Ovary (tissue), 10 donors: ENCODE measurements at places on chromosomes 2 and 18. TPM values are rescaled to one million over a fixed set of nuclear protein-coding genes. Genes with fewer than 3 reads are reported as not detected.

Gene CPO
- total RNA-seq = not detected

Gene CAPN13
- total RNA-seq = 0.30 TPM

Gene PSD4
- 5.4 TPM for total RNA-seq

Gene SERPINB7
- not detected for total RNA-seq

Gene ACMSD
- total RNA-seq = not detected

Gene SCN3A
- 3.4 TPM for total RNA-seq

Gene TP53I3
- 15.6 TPM for total RNA-seq

Gene MSTN
- 0.13 TPM for total RNA-seq

Gene C2orf76
- total RNA-seq = 13.2 TPM

DNA sequence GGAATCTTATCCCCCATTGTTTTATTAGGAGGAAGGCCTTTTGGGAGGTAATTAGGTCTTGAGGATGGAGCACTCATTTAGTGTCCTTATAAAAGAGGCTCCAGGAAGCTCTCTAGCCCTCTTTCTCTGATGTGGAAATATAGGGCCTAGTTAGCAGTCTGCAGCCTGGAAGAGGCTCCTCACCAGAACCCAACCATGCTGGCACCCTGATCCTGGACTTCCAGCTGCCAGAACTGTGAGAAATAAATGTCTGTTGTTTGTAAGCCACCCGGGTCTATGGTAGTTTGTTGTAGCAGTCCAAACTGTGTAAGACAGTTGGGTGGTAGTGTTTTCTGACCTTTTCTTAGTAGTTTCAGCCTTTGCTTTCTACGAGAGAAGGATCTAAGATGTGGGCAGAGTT is 100.7 kb downstream of the KIAA1328 start:
- no peaks in the 10 kb centered on the region for H3K4me1 ChIP-seq
- no peak overlapping the region for H3K4me3 ChIP-seq
- H3K27me3 ChIP-seq = no peaks in the 10 kb centered on the region
- H3K27ac ChIP-seq = no peak overlapping the region

DNA sequence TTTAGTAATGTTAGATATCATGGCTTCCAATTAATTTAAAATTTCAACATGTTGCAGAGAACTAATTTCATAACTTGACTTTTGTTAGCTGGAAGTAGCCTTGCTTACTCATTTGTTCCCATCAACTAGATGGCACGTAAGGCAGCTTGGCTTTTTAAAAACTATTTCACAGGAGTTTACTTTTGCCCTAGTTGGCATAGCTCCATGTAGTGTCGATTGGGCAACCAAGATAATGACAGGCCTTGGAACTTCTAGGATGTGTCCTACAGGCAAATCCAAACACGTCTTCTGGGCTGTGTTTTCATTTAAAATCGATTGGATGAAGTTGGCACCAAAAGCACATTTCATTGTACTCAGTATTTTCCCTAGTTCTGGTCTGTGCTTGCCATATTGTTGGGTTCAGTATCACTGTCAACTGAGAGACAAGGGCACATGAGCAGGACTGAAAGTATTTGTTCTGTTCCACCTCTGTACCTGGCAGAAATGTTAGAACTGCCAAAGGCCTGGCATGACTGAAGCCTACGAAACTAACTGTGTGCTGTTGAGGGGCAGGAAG is 29.4 kb downstream of the HADHB start:
- H3K27me3 ChIP-seq = no peaks in the 10 kb centered on the region
- H3K4me1 ChIP-seq = peaks cover 9% of the 10 kb centered on the region
- no peak overlapping the region for H3K4me3 ChIP-seq
- DNase-seq = no peak

DNA sequence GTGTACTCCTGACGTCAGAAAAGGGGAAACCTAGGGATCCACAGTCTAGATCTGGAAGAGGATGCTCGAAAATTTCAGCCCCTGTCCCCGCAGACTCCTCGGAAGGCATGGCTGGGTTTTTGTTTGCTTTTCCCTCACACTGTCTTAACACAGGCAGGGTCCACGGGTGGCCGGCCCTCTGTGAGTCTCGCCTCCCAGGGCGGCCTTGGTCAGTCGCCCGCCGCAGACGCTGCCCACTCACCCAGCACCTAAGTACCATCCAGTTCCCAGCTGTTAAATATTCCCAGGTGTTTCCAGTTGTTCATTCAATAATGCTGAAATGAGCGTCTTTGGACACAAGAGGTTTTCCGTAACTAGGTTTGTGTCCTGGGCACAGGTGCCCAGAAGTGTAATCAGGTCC is 193.2 kb downstream of the TWIST2 start:
- H3K4me1 ChIP-seq = no peaks in the 10 kb centered on the region
- DNase-seq = no peak
- H3K36me3 ChIP-seq = no peaks in the 10 kb centered on the region
- no peak overlapping the region for H3K4me3 ChIP-seq

DNA sequence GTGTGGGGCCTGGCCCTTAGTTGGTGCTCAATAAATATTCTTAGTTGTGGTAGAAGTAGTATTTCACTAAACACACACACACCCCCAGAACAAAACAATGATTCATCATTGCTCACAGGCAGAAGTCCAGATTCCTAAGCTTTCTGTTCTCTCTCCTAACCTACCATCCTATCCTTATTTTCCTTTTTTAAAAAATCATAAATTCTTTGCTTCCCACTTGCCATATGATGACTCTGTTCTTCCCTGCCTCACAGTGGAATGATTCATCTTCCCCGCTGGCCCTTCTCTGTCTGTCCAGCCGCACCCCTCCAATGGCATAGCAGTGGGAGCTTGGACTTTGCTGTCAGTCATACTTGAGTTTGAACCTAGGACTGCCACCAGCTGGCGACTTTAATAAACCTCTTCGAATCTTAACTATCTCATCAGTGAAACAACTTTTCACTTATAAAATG is 5.2 kb downstream of the EML6 start:
- no peak overlapping the region for H3K4me3 ChIP-seq
- no peaks in the 10 kb centered on the region for H3K4me1 ChIP-seq
- no peaks in the 10 kb centered on the region for H3K27me3 ChIP-seq
- H3K27ac ChIP-seq = no peak overlapping the region

DNA sequence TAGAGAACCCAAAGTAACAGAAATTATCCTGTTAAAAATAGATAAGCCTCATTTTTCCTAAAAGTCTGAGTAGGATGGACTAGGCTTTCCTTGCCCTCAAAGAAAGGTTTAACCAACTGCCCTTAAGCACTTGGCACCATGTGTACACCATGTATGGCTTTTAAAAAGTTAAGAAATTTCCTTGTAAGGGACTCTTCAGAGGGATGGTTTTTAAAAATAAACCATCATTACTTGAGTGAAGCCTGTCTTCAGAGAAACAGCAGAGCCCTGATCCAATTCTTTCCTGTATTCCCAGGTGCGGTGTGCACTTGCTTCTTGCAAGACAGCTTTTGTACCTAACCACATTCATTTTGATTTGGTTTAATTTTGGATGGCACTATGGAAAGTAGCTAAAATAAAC is 1.1 kb upstream of the NEMP2 start:
- no peaks in the 10 kb centered on the region for H3K36me3 ChIP-seq
- H3K4me3 ChIP-seq = no peak overlapping the region
- no peak for DNase-seq
- peaks cover 1% of the 10 kb centered on the region for H3K4me1 ChIP-seq

DNA sequence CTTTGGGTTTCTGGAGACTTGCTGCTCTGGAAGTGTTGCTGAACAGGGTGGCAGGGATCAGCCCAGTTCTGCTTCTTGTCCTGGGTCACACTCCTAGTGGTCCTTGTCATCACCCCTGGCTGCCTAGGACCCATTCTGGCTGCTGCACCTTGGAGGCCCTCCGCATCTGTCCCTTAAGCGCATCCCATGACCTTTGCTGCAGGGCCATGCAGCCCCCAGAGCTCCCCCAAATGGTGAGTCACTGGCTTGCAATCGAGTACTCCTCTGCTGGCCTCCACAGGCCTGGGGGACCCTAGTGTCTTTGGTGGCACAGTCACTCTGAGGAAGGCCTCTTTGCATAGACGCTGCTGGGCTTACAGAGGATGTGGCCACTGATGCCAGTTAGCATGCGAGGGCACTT is 188.5 kb downstream of the ASB1 start:
- H3K36me3 ChIP-seq = no peaks in the 10 kb centered on the region
- no peaks in the 10 kb centered on the region for H3K4me1 ChIP-seq
- no peak overlapping the region for H3K27ac ChIP-seq
- no peaks in the 10 kb centered on the region for H3K27me3 ChIP-seq

DNA sequence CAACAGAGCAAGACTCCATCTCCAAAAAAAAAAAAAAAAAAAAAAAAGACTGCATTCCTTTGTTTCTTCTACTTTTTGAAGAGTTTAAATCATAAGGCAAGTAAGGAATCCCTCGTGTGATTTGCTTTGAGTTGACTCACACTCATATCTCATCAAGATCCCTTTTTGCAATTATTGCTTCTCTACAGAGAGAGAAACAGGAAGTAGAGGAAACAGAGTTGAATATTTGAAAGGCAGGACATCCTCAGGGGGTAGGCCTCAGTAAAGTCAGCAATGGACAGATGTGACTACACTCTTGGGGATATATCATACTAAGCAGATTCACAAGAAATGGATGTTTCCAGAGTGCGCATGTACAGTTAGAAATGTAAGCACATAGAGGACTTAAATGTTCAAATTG is 11.2 kb upstream of the EFR3B start:
- no peaks in the 10 kb centered on the region for H3K36me3 ChIP-seq
- no peak overlapping the region for H3K27ac ChIP-seq
- no peak overlapping the region for H3K4me3 ChIP-seq
- no peaks in the 10 kb centered on the region for H3K27me3 ChIP-seq
- no peaks in the 10 kb centered on the region for H3K4me1 ChIP-seq

GRCh38 chr18:38483326-38483725 is 917.7 kb upstream of the CELF4 start:
- H3K4me3 ChIP-seq = no peak overlapping the region
- no peaks in the 10 kb centered on the region for H3K27me3 ChIP-seq
- no peak overlapping the region for H3K27ac ChIP-seq

DNA sequence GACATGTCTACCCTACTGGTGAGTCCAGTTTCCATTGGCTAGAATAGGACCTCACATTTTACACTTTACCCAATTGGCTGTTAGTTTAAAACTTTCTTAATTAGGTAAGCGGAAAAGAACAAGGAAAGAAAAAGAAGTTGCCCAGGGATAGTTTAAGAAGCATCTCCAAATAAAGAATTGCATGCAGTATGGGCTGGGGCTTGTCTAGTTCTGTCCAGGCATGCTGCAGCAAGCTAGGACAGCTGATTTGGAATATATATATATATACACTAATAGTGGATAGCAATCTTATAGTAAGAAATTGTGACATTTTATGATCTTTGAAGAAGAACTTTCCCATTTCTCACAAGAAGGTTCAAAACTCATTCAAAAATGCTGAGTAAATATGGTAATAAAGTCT is 90.0 kb upstream of the ERBB4 start:
- H3K4me1 ChIP-seq = no peaks in the 10 kb centered on the region
- H3K36me3 ChIP-seq = no peaks in the 10 kb centered on the region
- no peak overlapping the region for H3K27ac ChIP-seq
- no peaks in the 10 kb centered on the region for H3K27me3 ChIP-seq
- H3K4me3 ChIP-seq = no peak overlapping the region

DNA sequence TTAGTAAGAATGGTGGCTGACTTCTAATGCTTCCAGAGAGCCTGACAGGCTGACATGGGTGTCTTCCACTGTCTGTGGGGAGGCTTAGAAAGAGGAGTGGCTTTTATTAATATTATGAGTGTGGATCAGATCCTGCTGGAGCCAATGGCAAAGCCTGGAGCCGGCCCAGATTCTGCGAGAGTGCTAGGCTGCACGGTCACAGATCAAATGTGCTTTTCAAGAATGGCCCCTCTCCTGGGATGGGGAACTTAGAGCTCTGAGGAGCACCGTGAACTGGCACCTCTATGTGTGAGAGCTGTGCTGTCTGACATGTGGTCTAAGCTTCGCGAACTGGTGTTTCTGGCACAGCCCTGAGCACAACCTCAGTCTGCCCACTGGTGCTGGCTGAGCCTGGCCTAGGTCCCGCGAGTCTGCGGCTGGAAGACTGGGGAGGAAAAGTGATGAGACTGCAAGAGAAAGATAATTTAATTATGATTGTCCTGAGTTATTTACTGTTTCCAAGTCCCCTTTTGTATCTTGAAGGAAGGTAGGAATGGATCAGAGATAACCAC is 70.4 kb downstream of the ASAP2 start:
- H3K4me3 ChIP-seq = no peak overlapping the region
- H3K27ac ChIP-seq = no peak overlapping the region
- no peak for DNase-seq
- H3K36me3 ChIP-seq = no peaks in the 10 kb centered on the region
- peaks cover 1% of the 10 kb centered on the region for H3K4me1 ChIP-seq
- H3K27me3 ChIP-seq = no peaks in the 10 kb centered on the region

DNA sequence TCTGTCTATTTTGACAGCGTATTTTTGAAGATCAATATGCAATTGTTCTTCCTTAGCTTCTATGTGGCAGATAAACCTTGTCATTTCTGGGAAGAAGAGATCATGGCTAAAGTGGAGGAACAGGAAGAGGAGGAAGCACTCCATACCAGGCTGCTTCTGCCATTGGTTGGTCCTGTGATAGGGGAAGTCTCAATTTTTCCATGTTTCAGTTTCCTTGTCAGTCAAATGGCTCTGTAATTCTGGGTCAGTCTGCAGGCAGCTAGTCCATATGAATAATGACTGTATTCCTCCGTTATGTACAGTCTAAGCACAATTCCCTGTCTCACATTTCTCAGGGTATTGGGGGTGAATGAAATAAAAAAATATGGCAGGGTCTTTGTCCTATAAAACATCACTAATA is 277.6 kb upstream of the CXCR4 start:
- no peak overlapping the region for H3K4me3 ChIP-seq
- no peaks in the 10 kb centered on the region for H3K4me1 ChIP-seq
- DNase-seq = no peak
- H3K27me3 ChIP-seq = no peaks in the 10 kb centered on the region
- H3K27ac ChIP-seq = no peak overlapping the region
- no peaks in the 10 kb centered on the region for H3K36me3 ChIP-seq

DNA sequence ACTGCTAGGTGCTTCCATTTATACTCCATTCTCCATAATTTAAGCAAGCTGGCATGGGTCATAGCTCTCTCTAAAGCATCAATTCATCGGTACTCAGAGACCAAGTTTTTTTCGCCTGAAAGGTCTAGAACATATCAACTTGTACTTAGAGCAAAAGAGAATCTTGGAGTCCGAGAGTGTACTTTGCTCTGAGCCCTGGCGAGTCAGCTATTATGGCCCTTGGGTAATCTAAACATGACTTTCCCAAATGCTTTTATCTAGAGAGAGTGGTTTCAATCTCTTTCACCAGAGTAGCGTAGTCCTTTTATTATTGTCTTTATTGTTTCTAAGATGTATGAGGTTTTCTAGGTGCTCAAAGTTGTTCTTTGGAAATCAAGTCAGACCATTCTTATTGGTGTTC is 34.4 kb downstream of the MAIP1 start:
- no peak overlapping the region for H3K4me3 ChIP-seq
- no peak for DNase-seq
- H3K27ac ChIP-seq = no peak overlapping the region
- no peaks in the 10 kb centered on the region for H3K27me3 ChIP-seq
- no peaks in the 10 kb centered on the region for H3K36me3 ChIP-seq

- peaks cover 2% of the 10 kb centered on the region for H3K4me1 ChIP-seq
- no peaks in the 10 kb centered on the region for H3K27me3 ChIP-seq
- H3K4me3 ChIP-seq = no peak overlapping the region
- no peak for DNase-seq
These were observed 68.3 kb downstream of the SPRED2 start for GRCh38 chr2:65363879-65364666.
